ENCODE measurements at places on chromosomes 16 and 17.

DNA sequence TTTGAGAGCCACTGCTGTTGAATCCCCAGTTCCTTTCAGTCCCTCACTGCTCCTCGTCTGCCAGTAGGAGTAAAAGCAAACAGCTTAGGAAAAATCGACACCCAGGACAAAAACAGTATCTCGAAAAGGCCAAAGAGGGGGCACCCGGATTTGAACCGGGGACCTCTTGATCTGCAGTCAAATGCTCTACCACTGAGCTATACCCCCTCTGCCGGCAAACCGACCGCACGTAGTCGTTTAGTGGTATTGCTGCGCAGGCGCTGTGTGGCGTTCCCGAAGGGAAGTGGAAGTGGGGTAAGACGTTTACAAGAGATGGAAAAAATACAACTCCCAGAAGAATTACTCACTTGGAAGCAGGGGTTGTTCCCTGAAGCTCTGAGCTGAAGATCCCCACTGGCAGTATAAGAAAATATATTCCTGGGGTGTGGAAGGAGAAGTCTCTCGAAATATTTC is 2.2 kb upstream of the PLXDC1 start:
- H3K27ac ChIP-seq: peak overlapping the region; percentile 100
- peak; percentile 95 for DNase-seq
- H3K36me3 ChIP-seq: peaks cover 37% of the 10 kb centered on the region
- peak overlapping the region; percentile 100 for H3K4me3 ChIP-seq
- peaks cover 12% of the 10 kb centered on the region for H3K27me3 ChIP-seq

DNA sequence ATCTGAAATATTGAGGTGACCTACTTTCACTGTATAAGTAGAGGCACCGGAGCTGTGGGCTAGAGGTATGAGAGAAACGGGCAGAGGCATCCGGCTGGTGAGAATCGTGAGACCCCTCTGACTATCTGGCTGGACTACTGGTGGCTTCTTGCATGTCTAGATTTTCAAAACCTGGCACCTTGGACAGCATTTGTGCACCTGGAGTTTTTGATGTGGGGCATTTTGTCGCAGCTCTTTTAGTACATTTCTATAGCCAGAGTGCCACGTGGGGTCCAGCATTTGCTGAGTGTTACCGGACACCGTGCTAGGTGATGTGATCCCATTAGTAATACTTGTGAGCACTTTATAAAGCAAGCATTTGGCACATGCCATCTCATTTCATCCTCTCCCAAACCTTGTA is 32.6 kb upstream of the SHISA9 start:
- no peaks in the 10 kb centered on the region for H3K36me3 ChIP-seq
- no peak overlapping the region for H3K4me3 ChIP-seq
- H3K4me1 ChIP-seq: no peaks in the 10 kb centered on the region
- H3K27me3 ChIP-seq: peaks cover 26% of the 10 kb centered on the region
- DNase-seq: no peak
- H3K27ac ChIP-seq: no peak overlapping the region

- peaks cover 13% of the 10 kb centered on the region for H3K36me3 ChIP-seq
- H3K4me1 ChIP-seq: peaks cover 22% of the 10 kb centered on the region
- DNase-seq: no peak
- peak overlapping the region; percentile 29 for H3K27ac ChIP-seq
Measured at GRCh38 chr17:29734640-29735039, 111.9 kb upstream of the CORO6 start.

DNA sequence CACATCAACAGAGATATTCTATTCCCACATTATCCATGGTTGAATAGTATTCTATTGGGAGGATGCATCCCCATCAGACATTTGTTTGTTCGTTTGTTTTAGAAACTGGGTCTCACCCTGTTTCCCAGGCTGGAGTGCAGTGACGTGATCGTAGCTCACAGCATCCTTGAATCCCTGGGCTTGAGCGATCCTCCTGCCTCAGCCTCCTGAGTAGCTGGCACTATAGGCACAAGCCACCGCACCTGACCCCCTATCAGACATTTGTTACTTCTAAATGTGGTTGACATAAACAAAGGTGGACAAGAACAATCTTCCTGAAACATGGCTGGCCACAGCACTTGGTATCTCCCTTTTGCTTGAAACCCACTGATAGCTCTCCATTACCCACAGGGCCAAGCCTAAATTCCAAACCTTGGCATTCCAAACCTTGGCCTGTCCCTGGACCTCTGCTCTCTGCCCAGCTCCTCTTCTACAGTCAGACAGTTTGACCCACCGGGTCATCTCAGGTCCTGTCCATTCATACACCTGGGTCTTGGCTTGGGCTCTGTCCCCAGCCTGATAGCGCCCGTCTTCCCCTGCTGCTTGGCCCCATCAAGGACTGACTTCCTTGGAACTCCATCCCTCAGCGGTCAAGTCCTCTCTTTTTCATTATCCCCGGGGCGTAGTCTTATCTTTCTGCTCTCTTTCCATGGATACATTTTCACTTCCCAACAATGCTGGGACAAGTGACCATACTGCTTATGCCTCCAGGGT is 1.5 kb upstream of the PRR29 start:
- H3K27me3 ChIP-seq: no peaks in the 10 kb centered on the region
- H3K4me1 ChIP-seq: peaks cover 60% of the 10 kb centered on the region
- peak overlapping the region; percentile 80 for H3K27ac ChIP-seq
- peaks cover 2% of the 10 kb centered on the region for H3K36me3 ChIP-seq
- DNase-seq: no peak
- H3K4me3 ChIP-seq: peak overlapping the region; percentile 89

DNA sequence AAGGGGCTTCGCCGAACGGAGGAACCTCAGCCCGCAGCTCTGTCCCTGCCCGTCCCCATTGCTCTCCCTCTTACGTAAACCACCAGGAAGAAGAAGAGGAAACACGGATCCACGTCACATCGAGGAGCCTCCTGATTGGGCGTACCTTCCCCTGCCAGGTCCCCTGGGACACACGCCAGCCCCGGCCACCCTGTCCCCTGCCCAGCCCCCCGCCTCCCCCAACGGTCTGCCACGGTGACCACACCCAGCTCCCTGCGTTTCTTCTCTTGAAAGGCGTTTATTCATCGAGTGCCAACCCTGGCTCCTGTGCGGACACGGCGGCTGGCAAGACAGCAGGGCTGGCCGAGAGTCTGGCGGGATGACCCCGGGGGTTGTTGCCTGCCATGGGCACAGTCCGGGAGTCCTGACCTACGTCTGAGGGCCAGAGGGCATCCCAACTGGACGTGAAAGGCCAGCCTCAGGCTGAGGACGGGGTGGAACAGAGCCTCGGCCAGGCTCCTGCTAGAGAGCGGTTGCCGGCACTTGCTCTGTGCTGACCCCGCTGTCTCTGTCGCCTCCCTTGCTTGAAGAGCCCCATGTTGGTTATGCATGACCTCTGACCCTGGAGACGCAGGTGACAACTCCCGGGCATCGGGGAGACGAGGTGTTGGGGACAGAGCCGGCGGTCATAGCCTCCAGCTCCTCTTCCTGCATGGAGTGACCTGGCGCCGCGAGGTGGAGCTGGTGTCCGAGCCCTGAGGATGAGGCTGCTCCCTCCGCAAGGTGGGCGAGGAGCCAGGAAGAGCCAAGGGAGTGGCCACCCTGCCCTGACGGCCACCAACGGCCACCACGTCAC is 40.5 kb upstream of the ACSF3 start:
- H3K27me3 ChIP-seq: peaks cover 21% of the 10 kb centered on the region
- H3K27ac ChIP-seq: peak overlapping the region; percentile 74
- no peaks in the 10 kb centered on the region for H3K36me3 ChIP-seq
- peaks cover 5% of the 10 kb centered on the region for H3K4me1 ChIP-seq
- DNase-seq: no peak

DNA sequence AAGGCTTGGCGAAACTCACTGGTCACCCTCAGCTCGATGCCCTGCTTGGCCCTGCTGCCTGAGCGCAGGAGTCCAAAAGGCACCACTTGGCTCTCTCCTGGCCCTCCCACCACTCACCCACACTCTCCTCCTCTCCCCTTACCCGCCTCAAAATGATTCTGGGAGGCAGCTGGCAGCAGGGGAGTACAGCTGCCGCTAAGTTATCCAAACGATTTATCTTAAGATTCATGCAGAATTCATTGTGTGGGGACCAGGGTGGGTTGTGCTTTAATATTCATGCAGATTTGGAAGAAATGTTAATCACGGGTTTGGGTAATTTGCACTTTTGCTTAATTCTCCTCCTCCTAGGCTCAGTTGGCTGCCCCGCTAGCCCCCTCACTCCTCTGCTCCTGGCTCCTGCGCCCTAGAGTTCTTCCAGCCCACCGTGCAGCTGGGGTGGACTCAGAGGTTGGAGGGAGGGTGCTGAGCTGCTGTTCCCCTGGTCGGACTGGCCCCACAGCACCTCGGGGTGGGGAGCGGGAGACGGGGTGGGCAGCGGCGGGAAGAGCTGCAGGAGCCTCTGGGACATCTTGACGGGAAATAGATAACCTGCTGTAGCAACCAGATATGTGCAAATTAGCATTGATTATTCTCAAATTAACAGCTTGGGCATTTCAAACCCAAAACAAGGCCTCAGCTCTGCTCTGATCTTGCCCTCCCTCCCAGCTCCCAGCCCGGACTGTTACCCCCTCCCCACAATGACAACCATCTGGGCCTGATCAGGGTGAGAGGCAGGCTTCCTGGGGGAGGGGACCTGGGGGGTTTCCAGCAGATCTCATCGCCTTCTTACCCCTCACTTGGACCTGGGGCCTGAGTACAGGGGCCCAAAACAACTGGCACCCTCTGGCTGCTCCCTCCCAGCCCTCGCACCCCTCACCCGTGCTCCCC is 122.6 kb upstream of the RPL38 start:
- H3K4me3 ChIP-seq: no peak overlapping the region
- no peaks in the 10 kb centered on the region for H3K36me3 ChIP-seq
- no peaks in the 10 kb centered on the region for H3K4me1 ChIP-seq
- DNase-seq: no peak

DNA sequence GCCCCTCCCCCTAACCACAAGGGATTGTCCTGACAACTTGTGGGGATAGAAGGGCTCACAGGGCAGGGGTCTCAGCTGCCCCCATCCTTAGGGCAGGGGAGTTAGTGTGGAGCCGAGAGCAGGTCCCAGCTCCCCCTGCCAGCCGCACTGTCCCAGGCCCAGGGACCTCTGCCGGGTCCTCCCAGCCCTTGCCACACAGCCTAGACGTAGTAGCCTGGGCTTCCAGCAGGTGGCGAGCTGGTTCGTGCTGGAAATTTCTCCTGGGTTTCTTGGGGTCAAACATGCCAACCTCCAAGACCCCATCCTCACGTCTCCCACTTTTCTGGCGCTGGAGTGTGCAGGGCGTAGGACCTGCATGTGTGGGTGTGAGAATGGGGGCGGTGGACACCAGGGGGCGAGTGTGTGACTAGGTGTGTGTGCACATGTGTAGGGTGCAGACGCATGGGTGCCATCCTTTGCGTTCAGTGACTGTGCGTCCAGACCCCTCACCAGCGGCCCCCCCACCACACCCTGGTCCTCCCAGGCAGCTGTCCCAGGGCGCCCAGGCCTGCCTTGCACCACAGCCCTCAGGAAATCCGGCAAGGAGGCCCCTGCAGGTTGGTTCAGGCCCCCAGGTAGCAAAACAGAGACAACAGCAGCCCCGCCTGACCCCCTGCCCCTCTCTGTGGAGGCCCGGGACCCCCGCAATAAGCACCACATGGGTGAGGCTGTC is 29.5 kb downstream of the SBK1 start:
- peaks cover 7% of the 10 kb centered on the region for H3K4me1 ChIP-seq
- peak overlapping the region; percentile 84 for H3K27ac ChIP-seq
- H3K36me3 ChIP-seq: peaks cover 31% of the 10 kb centered on the region

DNA sequence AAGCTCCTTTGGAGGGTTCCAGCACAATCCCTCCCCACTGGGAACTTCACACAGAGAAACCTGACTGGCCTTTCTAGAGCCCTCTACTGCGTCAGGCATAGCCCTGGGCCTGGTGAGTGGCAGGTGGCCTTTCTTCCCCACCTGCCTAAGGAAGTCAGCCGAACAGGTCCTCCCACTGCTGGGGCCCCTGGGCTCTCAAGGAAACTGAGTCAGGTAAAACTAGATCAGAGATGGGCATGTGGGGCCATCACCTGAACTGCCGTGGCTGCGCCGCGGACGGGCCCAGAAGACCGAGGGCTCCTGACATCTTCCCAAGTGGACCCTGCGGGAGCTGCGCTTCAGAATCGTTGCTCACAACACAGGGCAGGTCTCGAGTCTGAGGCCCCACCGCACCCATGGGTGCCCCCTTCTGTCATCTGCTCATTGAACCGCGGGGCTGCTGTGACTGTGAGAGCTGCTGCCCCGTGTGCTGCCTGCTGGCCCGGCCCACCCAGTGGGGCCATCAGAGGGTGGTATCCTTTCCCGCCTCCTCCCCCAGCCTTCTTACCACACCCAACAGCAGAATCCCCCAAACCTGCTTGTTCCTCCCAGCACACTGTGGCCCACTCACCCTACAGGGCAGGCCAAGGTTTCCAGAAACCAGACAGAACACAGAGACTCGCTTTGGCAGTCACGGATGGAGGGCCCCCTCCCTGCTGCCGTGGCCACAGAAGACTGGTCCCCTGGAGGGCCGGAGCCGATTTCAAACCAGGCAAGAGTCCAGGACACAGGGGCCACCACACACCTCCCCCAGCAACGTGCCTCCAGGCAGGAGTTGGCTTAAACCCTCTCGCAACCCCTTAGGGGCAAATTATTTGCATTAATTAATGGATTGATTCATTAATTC is 81.1 kb downstream of the TBC1D16 start:
- DNase-seq: no peak

DNA sequence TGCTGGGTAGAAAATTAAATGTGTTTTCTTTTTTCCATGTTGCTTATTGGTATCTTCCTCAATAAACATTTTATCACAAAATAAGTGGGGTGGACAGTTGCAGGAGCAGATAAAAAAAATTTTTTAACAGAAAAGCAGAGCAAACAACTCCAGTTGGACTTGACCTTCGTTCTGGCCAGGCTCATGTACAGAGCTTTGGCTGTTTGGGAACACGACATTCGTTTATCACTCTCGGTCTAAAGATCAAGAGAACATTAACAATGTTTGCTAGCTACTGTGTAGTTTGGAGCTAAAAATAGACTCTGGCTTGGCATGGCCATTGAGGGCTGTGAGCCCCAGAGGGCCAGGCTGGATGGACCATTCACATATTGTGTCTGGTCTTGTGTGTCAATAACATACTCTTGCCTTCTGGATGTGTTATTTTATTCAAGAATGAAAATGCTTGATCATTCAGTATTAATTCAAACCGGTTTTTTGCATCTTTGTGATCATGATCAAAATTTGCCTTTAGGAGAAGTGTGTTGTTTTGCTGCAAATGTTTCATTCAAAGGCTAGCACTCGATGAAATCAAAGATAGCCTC is 56.6 kb downstream of the TMEM186 start:
- no peak for DNase-seq
- H3K4me1 ChIP-seq: no peaks in the 10 kb centered on the region
- H3K27ac ChIP-seq: no peak overlapping the region
- H3K4me3 ChIP-seq: no peak overlapping the region
- H3K27me3 ChIP-seq: no peaks in the 10 kb centered on the region

Data from central memory CD8-positive, alpha-beta T cell (primary cell).